H7 (cell line): ENCODE measurements at places on chromosomes 16 and 17. TPM values are rescaled to one million over a fixed set of nuclear protein-coding genes. Genes with fewer than 3 reads are reported as not detected.

The RSPRY1 gene
- 31.0 and 49.8 TPM in 2 replicates for total RNA-seq

The PABPN1L gene
- not detected in 2 replicates for total RNA-seq

- no peak for DNase-seq
These were observed 28.0 kb downstream of the PIK3R6 start for GRCh38 chr17:8839410-8839935.

- DNase-seq = no peak
These were observed 34.7 kb upstream of the BRD7 start for GRCh38 chr16:50403491-50403890.

GRCh38 chr16:1093284-1094123 is 2.5 kb downstream of the C1QTNF8 start:
- no peak for DNase-seq

GRCh38 chr17:79174905-79175856 is 100.6 kb downstream of the ENGASE start:
- DNase-seq = no peak
